Urinary bladder (tissue), 4 donors: ENCODE measurements at places on chromosomes 7 and 10. TPM values are rescaled to one million over a fixed set of nuclear protein-coding genes. Genes with fewer than 3 reads are reported as not detected.

The MALRD1 gene
- 13.8 TPM for total RNA-seq

The HOGA1 gene
- total RNA-seq: 0.53 TPM

The TNS3 gene
- total RNA-seq: 71.3 TPM

The FAM20C gene
- total RNA-seq: 13.3 TPM

The SLIT1 gene
- 0.58 TPM for total RNA-seq

The PAPSS2 gene
- total RNA-seq: 40.2 TPM

The FGF8 gene
- not detected for total RNA-seq

The SYT15 gene
- 2.5 TPM for total RNA-seq

The SLC26A5 gene
- total RNA-seq: 1.6 TPM

The NAT16 gene
- not detected for total RNA-seq

The CUZD1 gene
- total RNA-seq: 0.63 TPM

The GBX1 gene
- total RNA-seq: not detected

The ACHE gene
- 4.0 TPM for total RNA-seq

The LRRC18 gene
- 0.32 TPM for total RNA-seq

The MYOZ1 gene
- total RNA-seq: 11.5 TPM

The KEL gene
- total RNA-seq: 0.16 TPM

The TMEM130 gene
- 9.5 TPM for total RNA-seq

The ABCB4 gene
- 1.2 TPM for total RNA-seq

The CPN1 gene
- total RNA-seq: 0.16 TPM

The INHBA gene
- total RNA-seq: 12.4 TPM

The C7orf57 gene
- 0.21 TPM for total RNA-seq

The FKBP6 gene
- not detected for total RNA-seq

The POLR2J gene
- total RNA-seq: 12.5 TPM

The CLCN1 gene
- 0.16 TPM for total RNA-seq

The TRDMT1 gene
- total RNA-seq: 31.5 TPM

The AKR1D1 gene
- not detected for total RNA-seq

The TCAF2 gene
- total RNA-seq: 3.1 TPM

The PLAU gene
- total RNA-seq: 9.5 TPM

The NXPH1 gene
- 2.0 TPM for total RNA-seq

The SEC24C gene
- total RNA-seq: 37.2 TPM

The ABCC2 gene
- total RNA-seq: 2.3 TPM

The C10orf53 gene
- total RNA-seq: not detected

The TMEM196 gene
- total RNA-seq: 1.0 TPM

The CCDC126 gene
- 30.7 TPM for total RNA-seq

The TRIM8 gene
- total RNA-seq: 35.5 TPM

The ACTL6B gene
- 0.69 TPM for total RNA-seq

The SCIN gene
- total RNA-seq: 10.7 TPM

The NEBL gene
- total RNA-seq: 28.4 TPM

The INPP5A gene
- 61.0 TPM for total RNA-seq

The ALOX5 gene
- 25.7 TPM for total RNA-seq

The CNTNAP2 gene
- total RNA-seq: 23.3 TPM

The PSD gene
- total RNA-seq: 38.4 TPM

The LAMB1 gene
- total RNA-seq: 323 TPM

The HOXA2 gene
- total RNA-seq: 1.4 TPM

The BBS9 gene
- total RNA-seq: 72.8 TPM

The CHST15 gene
- 17.8 TPM for total RNA-seq

The USP54 gene
- total RNA-seq: 26.4 TPM

The TDRD1 gene
- 0.53 TPM for total RNA-seq

The TSPAN13 gene
- 26.2 TPM for total RNA-seq

The CCL24 gene
- total RNA-seq: not detected

The HOXA1 gene
- 2.0 TPM for total RNA-seq

The SAP25 gene
- not detected for total RNA-seq
